ENCODE measurements at places on chromosomes 16 and 17.
A peak's percentile ranks its signal among the peaks of the same experiment; 100 is the strongest.

GRCh38 chr17:4806777-4807604 is at the start of gene PLD2:
TSS of gene PLD2 (plus strand) at chr17:4807152. CDS start at chr17:4807773, 621 bp downstream.
- peak; percentile 82 for DNase-seq

- peak; percentile 80 for DNase-seq
Observed at GRCh38 chr17:29579866-29580771, 9.3 kb downstream of the GIT1 start.

DNA sequence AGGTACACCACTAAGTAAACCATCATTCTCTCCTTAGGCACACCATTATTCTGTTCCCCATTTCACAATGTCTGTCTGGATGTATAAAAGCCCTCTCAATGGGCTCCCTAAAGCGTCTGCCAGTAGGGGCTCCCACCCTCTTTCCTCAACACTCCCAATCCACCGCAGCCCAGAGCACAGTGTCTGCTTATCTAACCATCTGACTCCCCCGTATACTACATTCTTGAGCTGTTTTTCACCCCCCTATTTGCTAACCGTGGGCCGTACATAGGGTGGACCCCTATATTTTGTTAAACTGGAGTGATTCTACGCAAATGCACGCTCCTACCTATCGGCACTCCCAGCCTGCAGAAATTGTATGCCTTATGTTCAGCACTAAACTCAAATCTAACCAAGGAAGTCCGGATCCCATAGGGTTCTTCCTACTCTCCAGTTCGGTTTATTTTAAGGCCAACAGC is 685 bp upstream of the PSMD3 start:
- DNase-seq: no peak

GRCh38 chr17:42118545-42118944 is 2.6 kb downstream of the KAT2A start:
- no peak for DNase-seq

DNA sequence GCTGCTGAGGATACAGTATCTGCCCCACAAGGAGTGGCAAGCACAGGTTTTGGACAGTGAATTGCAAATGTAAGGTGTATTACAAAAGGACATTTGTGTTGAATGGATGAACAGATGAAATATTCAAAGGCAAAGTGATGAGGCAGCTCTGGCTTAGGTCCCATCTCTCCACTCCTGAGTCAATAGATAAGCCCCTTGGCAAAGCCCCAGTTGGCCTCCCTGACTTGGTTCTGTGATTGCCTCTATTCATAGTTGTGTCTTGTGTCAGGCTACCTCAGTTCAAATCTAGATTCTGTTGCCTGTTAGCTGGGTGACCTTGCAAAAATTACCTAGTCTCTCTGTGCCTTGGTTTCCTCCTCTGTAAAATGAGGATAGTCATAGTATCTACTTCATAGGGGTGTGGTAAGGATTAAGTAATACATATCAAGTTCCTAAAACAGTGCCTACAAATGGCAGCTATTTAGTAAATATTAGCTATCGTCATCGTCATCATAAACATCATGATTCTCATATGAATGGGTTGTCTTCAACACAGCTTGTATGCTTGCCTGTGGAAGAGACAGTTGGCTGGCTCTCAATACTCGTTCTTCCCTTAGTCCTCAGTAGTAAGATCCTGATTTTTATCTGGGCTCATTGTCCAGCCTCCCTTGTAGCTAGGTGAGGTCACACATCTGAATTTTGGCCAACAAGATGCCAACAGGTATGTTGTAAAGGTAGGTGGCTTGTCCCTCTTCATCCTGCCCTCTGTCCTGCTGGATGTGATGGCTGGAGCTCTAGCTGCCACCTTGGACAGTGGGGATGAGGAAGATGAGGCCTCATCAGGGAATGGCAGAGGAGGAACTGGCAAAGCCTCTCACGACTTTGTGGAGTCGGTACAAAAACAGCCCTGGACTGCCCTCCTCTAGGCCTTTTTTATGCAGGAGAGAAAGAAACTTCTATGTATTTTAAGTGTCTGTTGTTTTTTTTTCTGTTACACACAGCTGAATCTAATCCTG is 2.1 kb upstream of the MFAP4 start:
- no peak for DNase-seq

All from T-cell (primary cell).